Right lobe of liver (tissue), 6 donors: ENCODE measurements at places on chromosomes 3 and 15. TPM values are rescaled to one million over a fixed set of nuclear protein-coding genes. Genes with fewer than 3 reads are reported as not detected.

FBXO40 gene
- not detected for total RNA-seq

ITPKA gene
- 0.90 TPM for total RNA-seq

GRM7 gene
- total RNA-seq = not detected

TFDP2 gene
- total RNA-seq = 30.9 TPM

DNASE1L3 gene
- total RNA-seq = 60.4 TPM

SEC22A gene
- total RNA-seq = 10.7 TPM

RASGRF1 gene
- total RNA-seq = not detected

CLDN18 gene
- total RNA-seq = not detected

WDR5B gene
- 2.5 TPM for total RNA-seq

DUOXA2 gene
- not detected for total RNA-seq

DNA sequence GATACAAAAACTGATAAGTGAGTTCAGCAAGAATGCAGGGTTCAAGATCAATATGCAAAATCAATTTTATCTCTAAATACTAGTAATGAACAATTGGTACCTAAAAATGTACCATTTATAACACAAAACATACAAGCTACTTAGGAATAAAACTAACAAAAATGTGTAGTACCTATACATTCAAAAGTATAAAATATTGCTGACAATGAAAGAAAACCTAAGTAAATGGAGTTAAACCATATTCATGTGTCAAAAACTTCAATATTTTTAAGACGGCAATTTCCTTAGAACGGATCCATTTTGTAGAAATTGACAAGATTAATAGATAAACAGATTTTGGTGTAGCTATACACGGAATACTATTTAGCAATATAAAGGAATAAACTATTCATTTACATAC lies 343.1 kb upstream of the CCDC54 start:
- no peaks in the 10 kb centered on the region for H3K4me1 ChIP-seq
- no peaks in the 10 kb centered on the region for H3K36me3 ChIP-seq
- no peaks in the 10 kb centered on the region for H3K27me3 ChIP-seq
- H3K27ac ChIP-seq = no peak overlapping the region
- no peak for DNase-seq

DNA sequence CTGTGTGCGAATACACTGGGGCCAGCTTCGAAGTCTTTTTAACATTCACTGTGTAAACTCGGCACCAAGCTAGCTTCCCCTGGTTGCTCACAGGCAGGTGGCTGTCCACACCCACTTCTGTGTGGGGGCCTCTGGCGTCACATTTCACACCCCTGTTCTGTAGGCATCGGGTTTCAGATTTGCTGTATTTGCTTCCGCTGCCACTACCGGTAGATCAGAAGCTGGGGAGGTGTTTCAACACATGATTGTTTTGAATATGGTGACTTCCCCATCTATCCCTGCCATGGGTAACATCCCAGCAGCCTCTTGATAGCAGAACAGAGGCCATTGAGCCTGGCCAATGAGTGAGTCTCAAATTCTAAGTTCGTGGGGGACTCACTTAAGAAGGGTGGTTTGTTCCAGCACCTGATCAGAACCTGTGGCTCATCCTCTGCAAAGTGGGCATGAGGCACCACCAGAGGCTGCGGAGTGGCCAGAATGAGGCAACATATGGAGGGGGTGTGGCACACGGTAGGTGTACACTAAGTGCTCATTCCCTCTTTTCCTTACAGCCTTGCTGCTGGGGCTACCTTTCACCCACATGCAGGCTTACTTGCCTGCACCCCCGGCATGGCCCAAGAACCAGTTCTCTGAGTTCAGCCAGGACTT lies 61.5 kb downstream of the IQSEC1 start:
- no peaks in the 10 kb centered on the region for H3K36me3 ChIP-seq
- H3K27me3 ChIP-seq = no peaks in the 10 kb centered on the region
- no peak overlapping the region for H3K4me3 ChIP-seq
- H3K27ac ChIP-seq = peak overlapping the region; percentile 47
- H3K4me1 ChIP-seq = no peaks in the 10 kb centered on the region

GRCh38 chr15:36263666-36264065 lies 315.8 kb upstream of the CDIN1 start:
- H3K36me3 ChIP-seq = no peaks in the 10 kb centered on the region
- no peaks in the 10 kb centered on the region for H3K4me1 ChIP-seq
- no peak for DNase-seq
- H3K27me3 ChIP-seq = no peaks in the 10 kb centered on the region

- no peaks in the 10 kb centered on the region for H3K4me1 ChIP-seq
- no peak overlapping the region for H3K4me3 ChIP-seq
- no peaks in the 10 kb centered on the region for H3K27me3 ChIP-seq
- DNase-seq = no peak
Observed at GRCh38 chr15:92545996-92546395, 109.6 kb downstream of the FAM174B start.

- no peaks in the 10 kb centered on the region for H3K36me3 ChIP-seq
- no peak for DNase-seq
- H3K4me1 ChIP-seq = no peaks in the 10 kb centered on the region
- no peak overlapping the region for H3K27ac ChIP-seq
- H3K4me3 ChIP-seq = no peak overlapping the region
Observed at GRCh38 chr3:115081444-115081843, 65.6 kb downstream of the ZBTB20 start.

GRCh38 chr3:134847349-134847748 lies 52.3 kb downstream of the EPHB1 start:
- H3K4me3 ChIP-seq = no peak overlapping the region
- no peaks in the 10 kb centered on the region for H3K36me3 ChIP-seq
- H3K27me3 ChIP-seq = no peaks in the 10 kb centered on the region
- no peaks in the 10 kb centered on the region for H3K4me1 ChIP-seq
- no peak overlapping the region for H3K27ac ChIP-seq

DNA sequence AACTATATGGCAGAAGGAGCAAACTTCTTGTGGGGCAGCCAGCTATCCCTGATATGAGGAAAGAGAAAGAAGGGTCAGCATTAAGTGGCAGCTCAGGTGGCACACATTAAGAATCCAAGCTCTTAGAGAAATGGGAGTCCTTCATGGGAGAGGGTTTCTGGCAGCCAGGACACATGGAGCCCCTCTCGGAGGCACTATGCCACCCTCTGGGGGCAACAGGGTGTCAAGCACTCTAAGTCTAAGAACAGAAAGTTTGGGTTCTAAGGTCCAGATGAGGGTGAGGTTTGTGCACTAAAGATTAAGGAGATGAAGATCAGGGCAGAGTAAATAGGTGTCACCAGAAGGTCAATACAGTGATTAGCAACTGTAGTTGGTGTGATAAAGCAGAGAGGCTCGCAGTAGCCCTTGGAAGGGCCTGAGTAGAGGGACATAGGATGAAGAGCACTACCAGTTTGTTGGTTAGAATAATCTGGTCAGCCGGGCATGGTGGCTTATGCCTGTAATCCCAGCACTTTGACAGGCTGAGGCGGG lies 89.3 kb downstream of the ST6GAL1 start:
- no peaks in the 10 kb centered on the region for H3K36me3 ChIP-seq
- no peaks in the 10 kb centered on the region for H3K27me3 ChIP-seq
- H3K27ac ChIP-seq = no peak overlapping the region
- no peaks in the 10 kb centered on the region for H3K4me1 ChIP-seq
- H3K4me3 ChIP-seq = no peak overlapping the region

GRCh38 chr3:162365066-162365719 lies 868.6 kb downstream of the OTOL1 start:
- H3K4me3 ChIP-seq = no peak overlapping the region
- H3K27me3 ChIP-seq = no peaks in the 10 kb centered on the region
- H3K27ac ChIP-seq = no peak overlapping the region

- no peaks in the 10 kb centered on the region for H3K4me1 ChIP-seq
- H3K27me3 ChIP-seq = no peaks in the 10 kb centered on the region
- no peak overlapping the region for H3K27ac ChIP-seq
- no peak for DNase-seq
- no peaks in the 10 kb centered on the region for H3K36me3 ChIP-seq
- H3K4me3 ChIP-seq = no peak overlapping the region
Observed at GRCh38 chr15:66838671-66839239, 136.7 kb downstream of the SMAD6 start.

DNA sequence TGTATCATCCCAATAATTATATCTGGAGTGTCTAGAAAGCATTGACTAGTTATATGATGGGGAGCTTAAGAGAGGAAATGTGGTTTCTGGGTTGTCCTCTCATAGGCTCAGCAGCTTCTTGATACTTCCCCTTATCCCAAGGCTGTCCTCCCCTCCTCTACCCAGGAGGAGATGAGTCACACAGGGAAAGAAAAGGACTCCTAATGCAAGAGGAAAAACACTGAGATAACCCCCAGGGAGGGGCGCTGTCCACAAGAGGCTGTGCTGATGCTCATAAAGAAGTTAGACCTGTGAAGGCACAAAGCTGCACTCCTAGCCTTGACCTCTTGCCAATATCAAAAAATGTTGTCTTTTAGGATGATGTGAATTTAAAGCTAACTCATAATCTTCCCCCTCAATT lies 28.8 kb upstream of the GYG1 start:
- no peaks in the 10 kb centered on the region for H3K4me1 ChIP-seq
- H3K36me3 ChIP-seq = no peaks in the 10 kb centered on the region
- no peak overlapping the region for H3K4me3 ChIP-seq

DNA sequence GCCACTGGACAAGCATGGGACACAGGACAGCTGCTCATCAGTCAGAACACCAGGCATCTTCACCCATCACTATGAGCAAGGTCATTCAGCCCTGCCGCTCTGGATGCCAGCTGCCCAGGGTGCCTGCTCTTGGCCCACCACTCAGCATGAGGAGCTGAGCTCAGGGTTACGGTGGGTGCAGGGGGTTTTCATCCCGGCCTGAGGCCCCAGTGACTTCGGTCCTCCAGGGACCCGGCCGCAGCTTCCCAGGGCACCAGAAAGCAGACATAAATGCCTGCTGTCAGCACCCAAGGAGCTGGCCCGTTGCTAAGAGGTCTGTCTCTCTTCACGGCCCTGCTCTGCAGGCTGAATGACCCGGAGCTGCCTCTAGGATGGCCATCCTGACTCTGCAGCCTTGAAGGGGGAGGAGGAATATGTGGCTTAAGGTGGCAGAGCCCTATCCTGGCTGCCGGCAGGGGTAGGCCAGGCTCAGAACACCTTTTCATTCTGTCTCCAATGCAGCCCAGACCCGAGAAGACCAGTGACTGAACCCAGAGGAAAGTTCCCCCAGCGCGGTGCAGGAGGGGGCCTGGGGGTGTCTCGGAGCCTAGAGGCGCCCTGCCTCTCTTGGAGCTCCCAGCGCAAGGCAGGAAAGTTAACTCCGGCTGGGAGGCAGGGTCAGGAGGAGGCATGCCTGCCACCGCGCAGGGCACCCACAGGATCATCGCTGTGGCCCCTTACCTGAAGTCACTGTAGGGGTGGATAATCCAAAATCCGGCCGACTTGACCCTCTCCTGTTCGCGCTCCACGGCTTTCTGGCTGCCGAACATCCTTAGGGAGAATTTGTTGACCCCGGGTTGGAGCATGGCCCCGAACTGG lies 1.8 kb downstream of the HCN4 start:
- H3K4me1 ChIP-seq = no peaks in the 10 kb centered on the region
- H3K4me3 ChIP-seq = no peak overlapping the region
- no peak for DNase-seq
- H3K36me3 ChIP-seq = no peaks in the 10 kb centered on the region

DNA sequence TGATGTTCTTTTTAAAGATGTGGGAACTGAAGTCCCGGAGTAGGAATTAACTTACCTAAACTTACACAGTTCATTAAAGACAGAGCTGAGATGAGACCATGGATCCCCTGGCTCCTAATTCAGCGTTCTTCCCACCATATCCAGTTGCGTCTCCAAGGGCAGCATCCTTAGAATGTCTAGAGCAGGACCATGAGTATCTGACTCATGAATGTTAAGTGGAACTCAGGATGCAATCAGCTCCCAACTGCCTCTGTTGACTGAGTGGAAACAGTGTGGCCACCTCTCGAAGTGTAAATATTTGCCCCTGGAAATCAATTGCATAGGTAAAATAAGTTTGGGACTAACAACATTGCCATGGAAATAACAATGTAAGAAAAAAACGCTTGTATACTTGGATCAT lies 2.5 kb downstream of the SNTN start:
- DNase-seq = no peak
- H3K27ac ChIP-seq = no peak overlapping the region
- no peaks in the 10 kb centered on the region for H3K27me3 ChIP-seq
- H3K4me1 ChIP-seq = no peaks in the 10 kb centered on the region
- H3K4me3 ChIP-seq = no peak overlapping the region

- no peak for DNase-seq
- H3K27ac ChIP-seq = no peak overlapping the region
- H3K4me1 ChIP-seq = no peaks in the 10 kb centered on the region
- H3K36me3 ChIP-seq = no peaks in the 10 kb centered on the region
- no peaks in the 10 kb centered on the region for H3K27me3 ChIP-seq
Observed at GRCh38 chr3:179852142-179852905, 184.4 kb downstream of the PEX5L start.

- H3K27ac ChIP-seq = no peak overlapping the region
- H3K4me1 ChIP-seq = no peaks in the 10 kb centered on the region
- no peak for DNase-seq
- H3K27me3 ChIP-seq = no peaks in the 10 kb centered on the region
Observed at GRCh38 chr3:158839966-158840365, 38.1 kb downstream of the MFSD1 start.

- no peaks in the 10 kb centered on the region for H3K4me1 ChIP-seq
- no peak overlapping the region for H3K27ac ChIP-seq
- H3K36me3 ChIP-seq = no peaks in the 10 kb centered on the region
- DNase-seq = no peak
- H3K4me3 ChIP-seq = no peak overlapping the region
Observed at GRCh38 chr3:137332297-137332696, 374.5 kb downstream of the IL20RB start.

- H3K4me3 ChIP-seq = no peak overlapping the region
- DNase-seq = no peak
- no peaks in the 10 kb centered on the region for H3K4me1 ChIP-seq
- H3K36me3 ChIP-seq = no peaks in the 10 kb centered on the region
- H3K27me3 ChIP-seq = no peaks in the 10 kb centered on the region
Observed at GRCh38 chr3:136805795-136806194, 13.1 kb upstream of the SLC35G2 start.

GRCh38 chr15:42955518-42955917 lies 34.9 kb upstream of the TTBK2 start:
- no peaks in the 10 kb centered on the region for H3K36me3 ChIP-seq
- H3K27me3 ChIP-seq = no peaks in the 10 kb centered on the region
- H3K4me3 ChIP-seq = no peak overlapping the region
- no peak for DNase-seq

DNA sequence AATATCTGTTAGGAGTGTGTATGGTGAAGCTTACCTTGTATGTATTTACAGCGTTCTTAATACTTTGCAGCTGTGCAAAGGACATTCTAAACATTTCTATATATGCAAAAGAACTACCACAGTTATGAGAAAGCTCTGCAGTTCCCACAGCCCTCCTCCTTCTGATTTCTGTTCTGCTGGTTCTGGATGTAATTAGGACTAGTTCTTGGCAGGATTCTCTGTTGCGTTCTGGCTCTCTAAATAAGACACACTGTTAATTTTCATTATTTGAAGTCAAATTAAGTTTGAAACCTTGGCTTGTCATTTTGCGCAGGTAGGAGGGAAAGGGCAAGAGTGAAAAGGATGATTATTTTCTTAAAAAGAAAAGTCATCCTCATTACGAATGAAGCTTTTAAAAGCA lies 76.4 kb downstream of the FNDC3B start:
- H3K36me3 ChIP-seq = peaks cover 32% of the 10 kb centered on the region
- DNase-seq = no peak
- no peak overlapping the region for H3K4me3 ChIP-seq
- no peak overlapping the region for H3K27ac ChIP-seq
